ENCODE measurements at places on chromosomes 2 and 18.

DNA sequence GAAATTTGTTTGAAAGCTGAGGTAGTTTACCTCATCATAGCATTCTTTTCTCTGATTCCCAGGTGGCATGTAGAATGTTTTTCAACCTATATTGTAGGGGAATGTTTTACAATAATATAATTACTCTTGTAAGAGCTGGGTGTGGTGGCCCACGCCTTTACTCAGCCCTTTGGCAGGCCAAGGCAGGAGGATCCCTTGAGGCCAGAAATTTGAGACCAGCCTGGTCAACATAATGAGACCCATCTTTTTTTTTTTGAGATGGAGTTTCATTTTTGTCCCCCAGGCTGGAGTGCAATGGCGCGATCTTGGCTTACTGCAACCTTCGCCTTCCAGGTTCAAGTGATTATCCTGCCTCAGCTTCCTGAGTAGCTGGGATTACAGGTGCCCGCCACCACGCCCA is 3.6 kb downstream of the USP39 start:
- no peak for DNase-seq

- no peak for DNase-seq
Observed at GRCh38 chr2:129915303-129915840, 64.1 kb upstream of the RAB6C start.

GRCh38 chr2:128642316-128642715 is 323.6 kb upstream of the HS6ST1 start:
- no peak for DNase-seq

- DNase-seq: no peak
Observed at GRCh38 chr2:241862775-241863535, 4.3 kb upstream of the PDCD1 start.

GRCh38 chr2:121260370-121261154 is 24.4 kb downstream of the TFCP2L1 start:
- DNase-seq: no peak

DNA sequence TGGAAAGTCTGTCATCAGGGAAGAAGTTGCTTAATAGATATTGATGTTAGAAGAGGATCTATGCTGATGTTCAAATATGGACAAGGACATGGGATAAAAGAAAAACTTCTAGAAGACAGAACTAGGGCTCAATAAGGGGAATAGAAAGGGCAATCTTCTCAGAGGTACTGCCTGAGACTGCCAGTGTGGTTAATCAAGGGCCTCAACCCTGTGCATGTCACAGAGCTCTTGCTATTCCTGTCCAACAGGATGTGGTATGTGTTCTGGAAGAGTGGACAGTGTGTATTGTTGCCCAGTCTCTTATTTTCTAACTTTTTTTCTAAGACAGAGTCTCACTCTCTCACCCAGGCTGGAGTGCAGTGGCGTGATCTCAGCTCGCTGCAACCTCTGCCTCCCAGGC is 27.8 kb upstream of the RNF125 start:
- no peak for DNase-seq

- peak; percentile 39 for DNase-seq
Observed at GRCh38 chr2:188810586-188810985, 163.6 kb upstream of the COL3A1 start.

- no peak for DNase-seq
Observed at GRCh38 chr2:69965756-69966445, 4.5 kb upstream of the ASPRV1 start.

DNA sequence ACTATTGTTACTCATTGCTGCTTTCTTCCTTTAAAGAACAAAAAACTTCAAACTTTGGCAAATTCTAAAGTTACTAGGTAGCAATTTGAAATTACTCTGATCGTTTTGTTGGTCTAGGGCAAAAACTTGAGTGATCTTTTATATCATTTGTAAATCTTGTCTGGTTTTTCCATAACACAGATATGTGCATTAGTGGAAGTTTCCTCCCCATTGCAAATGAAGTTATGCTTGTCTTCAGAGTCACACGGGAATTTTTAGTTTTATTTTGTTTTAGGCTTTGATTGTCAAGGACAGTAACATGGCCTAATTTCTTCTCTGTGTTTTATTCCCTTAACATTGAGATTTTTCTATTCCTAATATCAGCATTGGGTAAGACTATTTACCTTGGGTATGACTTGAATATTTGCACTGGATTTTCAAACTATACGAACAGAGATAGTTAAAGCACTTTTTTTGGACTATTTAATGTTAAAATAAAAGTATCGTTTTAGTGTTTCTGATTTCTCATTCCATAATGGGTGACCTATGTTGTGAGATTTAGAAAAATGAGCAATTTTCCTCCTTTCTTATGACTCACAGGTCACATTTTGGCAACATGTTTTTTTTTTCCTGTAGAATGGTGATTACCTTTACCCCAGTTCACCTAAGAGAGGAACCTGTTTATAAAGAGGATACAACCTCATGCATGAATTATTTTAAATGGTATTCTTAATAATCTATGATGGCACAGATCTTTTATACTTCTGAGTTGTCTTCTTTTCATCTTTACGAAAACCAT is 65.0 kb downstream of the BABAM2 start:
- DNase-seq: no peak

- no peak for DNase-seq
Observed at GRCh38 chr2:205637779-205638503, 44.4 kb upstream of the NRP2 start.

DNA sequence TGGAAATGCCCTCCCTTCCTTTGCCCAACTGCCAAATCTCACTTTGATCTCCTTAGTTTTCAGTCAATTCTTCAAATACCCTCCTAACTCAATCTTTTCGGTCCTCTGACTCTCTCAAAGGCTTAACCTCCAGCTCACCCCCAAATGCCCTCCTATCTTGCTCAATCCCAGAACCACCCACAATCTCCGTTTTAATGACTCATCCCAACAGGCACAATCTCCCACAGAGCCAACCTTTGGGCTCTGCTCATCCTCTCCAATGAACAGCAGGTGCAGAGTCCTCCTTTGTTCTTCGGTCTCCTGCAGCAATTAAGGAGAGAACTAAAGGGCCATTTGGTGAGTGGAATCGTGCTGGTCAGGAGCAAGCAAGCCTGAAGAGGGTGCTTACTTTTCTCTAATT is 366.1 kb upstream of the CRIM1 start:
- DNase-seq: no peak

GRCh38 chr2:68824831-68825230 is 46.4 kb downstream of the BMP10 start:
- DNase-seq: no peak

GRCh38 chr18:12398625-12399024 is 9.1 kb upstream of the PRELID3A start:
- no peak for DNase-seq

- no peak for DNase-seq
Observed at GRCh38 chr2:60861736-60862135, 19.6 kb upstream of the REL start.

GRCh38 chr2:176488431-176488830 is 219.2 kb downstream of the MTX2 start:
- DNase-seq: no peak

DNA sequence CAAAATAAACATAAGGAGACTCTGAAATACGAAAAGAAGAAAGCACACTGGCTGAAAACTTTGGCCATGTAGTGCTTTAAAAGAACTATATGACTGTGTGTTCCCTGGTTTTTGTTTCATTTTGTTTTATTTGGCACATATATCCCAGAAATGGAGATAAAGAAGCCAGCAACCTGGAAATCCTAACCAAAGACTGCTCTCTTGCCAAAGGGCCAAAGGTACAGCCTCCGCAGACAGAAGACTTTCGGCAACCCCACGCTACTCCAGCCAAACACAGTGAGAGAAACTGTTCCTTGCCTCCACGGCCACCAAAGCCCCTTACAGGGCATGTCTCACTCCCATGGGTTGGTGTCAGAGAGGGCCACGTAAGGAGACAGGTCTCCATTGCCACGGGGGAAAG is 381.2 kb upstream of the NETO1 start:
- no peak for DNase-seq

DNA sequence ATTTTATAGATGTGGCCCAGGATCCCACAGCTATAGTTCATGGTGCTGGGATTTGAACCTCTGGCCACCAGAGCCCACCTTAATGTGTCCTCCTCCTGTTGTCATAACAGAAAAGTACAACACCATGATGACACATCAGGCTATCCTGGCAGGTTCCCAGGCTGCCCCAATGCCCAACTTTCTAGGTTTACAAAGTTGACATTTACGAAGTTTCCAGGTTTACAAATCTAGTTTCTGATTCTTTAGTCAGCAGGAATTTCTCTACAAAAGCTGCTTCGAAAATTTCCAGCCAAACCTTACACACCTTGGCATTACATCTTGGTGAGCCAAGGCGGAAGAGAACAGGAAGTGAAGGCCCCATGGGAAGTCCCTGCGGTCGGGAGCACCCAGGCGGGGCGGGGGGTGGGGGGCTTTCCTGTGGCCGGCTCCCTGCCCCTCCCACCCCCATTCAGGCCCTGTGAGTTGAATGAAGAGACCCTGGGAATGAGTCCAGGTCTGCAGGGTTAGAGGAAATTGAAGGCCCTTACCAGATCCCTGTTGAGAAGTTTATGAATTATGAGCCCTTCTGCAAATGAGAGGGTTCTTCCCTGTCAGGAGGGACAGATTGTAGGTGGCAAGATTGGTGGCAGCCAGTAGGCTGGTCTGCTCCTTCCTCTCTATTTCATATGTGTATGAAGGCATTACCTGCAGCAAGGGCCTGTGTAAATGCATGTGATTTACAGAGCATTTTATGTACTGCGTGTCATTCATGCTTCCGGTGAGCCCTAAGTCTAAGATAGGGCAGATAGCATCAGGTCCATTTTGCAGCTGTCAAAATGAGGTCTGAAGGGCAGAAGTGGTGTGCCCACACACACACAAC is 11.1 kb upstream of the IL1RN start:
- DNase-seq: no peak

DNA sequence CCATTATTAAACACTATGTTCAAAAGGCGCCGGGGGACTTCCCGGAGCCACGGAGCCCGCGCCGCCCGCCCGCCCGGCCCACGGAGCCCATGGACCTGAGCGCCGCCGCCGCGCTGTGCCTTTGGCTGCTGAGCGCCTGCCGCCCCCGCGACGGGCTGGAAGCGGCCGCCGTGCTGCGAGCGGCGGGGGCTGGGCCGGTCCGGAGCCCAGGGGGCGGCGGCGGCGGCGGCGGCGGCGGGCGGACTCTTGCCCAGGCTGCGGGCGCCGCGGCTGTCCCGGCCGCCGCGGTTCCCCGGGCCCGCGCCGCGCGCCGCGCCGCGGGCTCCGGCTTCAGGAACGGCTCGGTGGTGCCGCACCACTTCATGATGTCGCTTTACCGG is 197 bp downstream of the GDF7 start:
- no peak for DNase-seq

- no peak for DNase-seq
Observed at GRCh38 chr2:101295895-101296294, 12.6 kb downstream of the RNF149 start.
